ENCODE measurements at places on chromosomes 4 and X.

- no peak for DNase-seq
These were observed 6.3 kb downstream of the DCHS2 start for GRCh38 chr4:154485127-154485773.

GRCh38 chr4:37762294-37762990, 64.0 kb upstream of the PGM2 start:
- DNase-seq = no peak

DNA sequence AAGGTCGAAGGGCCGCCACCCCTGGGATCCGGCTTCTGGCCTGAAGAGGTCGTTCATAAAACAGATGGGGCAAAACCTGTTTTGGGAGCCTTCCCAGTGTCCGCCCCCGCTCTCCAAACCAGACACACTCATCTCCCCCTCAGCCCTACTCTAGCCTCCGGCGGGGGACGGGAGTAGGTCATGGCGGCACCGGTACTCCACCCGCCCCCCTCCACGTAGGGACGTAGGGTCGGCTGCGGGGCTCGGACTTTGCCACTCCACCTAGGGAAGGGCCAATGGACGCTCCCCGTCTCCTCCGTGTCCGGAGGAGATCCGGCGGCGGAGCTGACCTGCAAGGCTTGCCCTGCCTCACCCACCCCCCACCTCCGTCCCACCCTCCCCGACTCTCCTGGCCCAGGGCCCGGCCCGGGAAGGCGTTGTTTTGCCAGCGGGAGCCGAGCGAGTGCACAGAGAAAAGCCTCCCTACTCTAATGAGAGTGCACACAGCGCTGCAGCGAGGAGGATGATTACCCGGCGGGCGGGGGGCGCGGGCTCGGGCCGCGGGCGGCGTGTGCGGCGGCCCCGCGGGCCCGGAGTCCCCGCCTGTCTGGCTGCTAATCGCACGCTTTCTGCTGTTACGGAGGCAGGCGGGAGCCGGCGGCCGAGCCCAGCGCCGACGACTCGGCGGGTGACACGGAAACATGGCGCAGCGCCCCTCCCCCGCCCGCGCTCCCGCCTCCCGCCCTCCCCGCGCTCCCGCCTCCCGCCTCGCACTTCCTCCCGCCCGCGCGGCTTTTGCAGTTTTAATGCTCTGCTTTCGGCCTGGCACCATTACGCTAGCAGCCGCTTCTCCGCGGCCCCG, 8.3 kb upstream of the BCOR start:
- DNase-seq = peak; percentile 51

GRCh38 chrX:118325453-118325852, 20.5 kb upstream of the WDR44 start:
- DNase-seq = no peak

- peak; percentile 71 for DNase-seq
These were observed 36.0 kb downstream of the PLAC1 start for GRCh38 chrX:134622056-134622812.

DNA sequence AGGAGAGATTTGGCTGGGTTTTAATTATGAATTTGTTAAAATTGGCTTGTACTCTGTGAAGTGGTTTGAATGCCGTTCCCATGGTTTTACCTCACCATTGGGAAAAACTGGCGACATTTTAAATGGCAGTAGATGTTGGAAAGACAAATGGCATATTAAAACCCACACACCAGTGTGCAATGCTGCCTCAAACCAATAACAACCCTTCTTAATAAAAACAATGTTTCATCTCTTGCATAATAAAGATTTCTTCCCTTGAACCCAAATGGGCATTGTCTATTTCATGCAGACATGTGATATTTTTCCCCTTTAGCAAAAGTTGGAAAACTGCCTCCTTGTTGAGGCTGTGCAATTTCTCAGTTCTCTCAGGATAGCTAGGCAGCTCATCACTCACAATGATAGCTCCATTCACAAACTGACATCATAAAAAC, 33.7 kb downstream of the GABRB1 start:
- no peak for DNase-seq

DNA sequence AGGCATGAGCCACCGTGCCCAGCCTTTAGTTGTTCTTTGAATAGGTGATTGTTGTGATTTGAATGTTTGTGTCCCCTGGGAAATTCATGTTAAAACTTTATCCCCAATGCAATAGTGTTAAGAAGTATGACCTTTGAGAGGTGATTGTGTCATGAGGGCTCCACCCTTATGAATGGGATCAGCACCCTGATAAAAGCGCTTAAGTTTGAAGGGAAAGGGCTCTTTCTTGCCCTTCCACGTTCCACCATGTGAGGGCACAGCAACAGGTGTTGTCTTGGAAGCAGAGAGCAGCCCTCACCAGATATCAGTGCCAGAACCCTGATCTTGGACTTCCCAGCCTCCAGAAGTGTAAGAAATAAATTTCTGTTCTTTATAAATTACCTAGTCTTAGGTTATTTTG, 33.7 kb upstream of the RP2 start:
- peak; percentile 18 for DNase-seq

DNA sequence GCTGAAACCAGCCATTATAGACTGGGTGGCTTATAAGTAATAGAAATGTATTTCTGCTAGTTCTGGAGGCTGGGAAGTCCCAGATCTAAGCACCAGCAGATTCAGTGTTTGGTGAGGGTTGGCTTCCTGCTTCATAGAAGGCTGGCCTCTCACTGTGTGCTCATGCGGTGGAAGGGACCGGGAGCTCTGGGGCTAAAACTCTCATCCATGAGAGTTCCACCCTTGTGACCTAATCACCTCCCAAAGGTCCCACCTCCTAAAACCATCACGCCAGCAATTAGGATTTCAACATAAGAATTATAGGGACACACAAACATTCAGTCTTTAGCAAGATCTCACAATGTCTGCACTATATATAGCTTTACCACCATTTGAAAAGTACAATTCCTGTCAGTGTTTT, 215.2 kb downstream of the CBR4 start:
- DNase-seq = no peak

GRCh38 chr4:190020790-190021717, 6.0 kb downstream of the FRG2 start:
- DNase-seq = peak; percentile 81

DNA sequence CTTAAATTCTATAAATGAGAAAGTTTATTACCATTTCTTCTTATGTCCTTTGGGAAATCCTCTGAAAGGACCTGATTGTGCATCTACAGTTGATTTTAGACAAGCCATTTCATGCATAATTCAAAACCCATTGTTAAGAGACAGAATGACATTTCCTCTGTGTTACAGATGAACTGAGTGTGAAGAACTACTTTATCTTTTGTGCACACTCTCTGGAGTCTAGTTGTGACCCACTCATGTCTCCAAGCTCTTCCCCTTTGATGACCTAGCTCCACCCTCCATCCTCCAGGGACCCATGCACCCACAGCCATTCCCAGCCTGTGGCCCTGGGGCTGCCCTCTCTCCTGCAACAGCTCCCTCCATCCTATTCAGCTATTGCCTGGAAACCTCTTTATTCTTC, 57.5 kb upstream of the BMPR1B start:
- no peak for DNase-seq

- no peak for DNase-seq
These were observed 18.4 kb downstream of the XIAP start for GRCh38 chrX:123878252-123878721.

DNA sequence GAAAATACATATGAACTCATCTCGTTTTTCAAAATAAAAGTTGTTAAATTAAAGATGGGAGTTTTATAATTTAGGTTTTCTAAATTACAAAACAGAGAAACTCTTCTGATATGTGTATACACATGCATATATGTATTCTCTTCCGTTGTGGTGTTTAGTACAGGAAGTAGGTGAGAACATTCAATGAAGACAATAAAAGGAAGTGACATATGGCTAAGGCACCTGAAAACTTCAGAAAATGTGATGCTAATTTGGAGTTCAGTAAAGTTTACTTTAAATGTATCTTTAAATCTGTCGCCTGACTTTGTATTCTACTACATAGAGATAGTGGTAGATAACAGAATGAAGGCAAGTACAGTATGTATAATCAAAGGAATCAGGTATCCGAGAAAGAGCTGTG, 33.5 kb upstream of the ITM2A start:
- DNase-seq = no peak

DNA sequence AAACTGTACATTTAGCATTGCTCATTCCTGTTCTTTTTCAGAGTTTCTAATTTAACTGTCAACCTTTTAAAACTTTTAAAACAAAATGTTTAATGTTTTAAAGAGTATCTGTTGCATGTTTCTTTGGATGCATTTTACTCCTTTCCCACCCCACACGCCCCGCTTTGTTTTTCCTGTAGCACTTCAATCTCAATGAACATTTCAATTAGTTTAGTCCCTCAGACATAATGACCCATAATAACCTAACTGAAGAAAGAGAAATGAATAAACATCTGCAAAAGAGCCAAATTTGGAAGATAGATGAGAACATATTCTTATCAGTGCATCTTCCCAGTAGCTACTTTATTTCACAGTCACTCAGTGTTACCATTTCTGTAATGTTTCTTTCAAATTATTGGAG, 7.5 kb downstream of the PCDH10 start:
- no peak for DNase-seq

DNA sequence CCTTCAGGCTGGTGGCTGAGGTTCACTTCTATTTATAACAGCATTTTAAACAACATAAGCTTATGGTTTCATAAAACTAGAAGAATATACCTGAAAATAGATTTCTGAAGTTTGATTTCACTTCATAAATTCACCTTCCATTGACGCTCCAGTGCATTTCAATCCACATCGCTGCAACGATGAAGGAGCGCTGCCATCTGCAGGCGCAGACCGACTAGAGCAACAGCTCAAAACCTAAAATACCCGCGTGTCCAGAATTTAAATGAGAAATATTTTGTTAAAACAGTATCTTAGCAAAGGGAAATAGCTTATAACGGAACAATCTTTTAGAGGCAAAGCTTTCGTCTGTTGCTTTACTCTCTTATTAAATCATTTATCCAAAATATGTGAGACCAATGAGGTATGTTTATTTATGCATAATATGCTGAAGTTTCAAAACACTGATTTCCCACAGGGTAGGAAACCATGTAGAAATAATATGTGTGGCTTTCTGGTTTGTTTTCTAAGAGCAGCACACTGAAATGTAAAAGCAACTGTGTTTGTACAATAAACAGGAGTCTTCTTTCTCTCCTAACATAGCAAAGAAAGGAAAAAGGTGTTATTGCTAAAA, 816.4 kb upstream of the FRG1 start:
- DNase-seq = peak; percentile 22

DNA sequence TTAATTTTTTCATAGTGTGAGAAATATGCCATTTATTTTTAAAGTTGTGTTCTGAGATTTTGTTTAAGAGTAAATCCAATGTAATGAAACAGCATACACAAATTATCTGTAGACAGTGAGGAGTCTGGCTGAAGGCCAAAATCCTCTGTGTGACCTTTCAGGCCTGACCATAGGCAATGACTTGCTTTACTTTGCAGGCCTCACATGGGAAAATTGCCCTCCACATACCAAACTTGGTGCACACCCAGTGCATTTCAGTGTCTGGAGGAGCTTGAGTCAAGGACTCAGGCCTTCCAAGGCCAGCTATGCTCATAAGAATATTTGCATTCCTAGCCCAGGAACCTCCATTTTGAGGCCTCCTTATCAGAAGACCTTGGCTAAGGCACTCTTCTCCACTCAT, 430.1 kb downstream of the GABRG1 start:
- DNase-seq = no peak

- no peak for DNase-seq
These were observed 50.7 kb downstream of the CHST7 start for GRCh38 chrX:46624090-46624786.

DNA sequence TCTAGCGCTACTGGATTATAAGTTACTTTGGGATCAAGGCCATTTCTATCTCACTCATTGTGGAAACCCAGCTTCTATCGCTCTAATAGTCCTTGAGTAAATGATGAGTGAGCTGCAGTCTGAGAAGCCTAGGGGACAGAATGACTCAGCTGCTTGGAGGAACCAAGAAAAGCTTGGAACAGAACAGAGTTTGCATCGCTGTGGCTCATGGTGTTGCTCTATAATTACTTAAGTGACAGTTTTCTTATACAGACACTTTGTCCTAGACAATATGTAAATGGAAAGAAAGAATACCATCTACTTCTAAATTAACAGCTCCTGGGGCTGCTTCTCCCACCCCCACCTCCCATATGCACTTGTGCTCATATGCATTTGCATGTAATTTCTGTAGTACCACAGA, 156.9 kb downstream of the SLIT2 start:
- no peak for DNase-seq

- DNase-seq = no peak
These were observed 20.4 kb upstream of the SCD5 start for GRCh38 chr4:82818664-82819662.

DNA sequence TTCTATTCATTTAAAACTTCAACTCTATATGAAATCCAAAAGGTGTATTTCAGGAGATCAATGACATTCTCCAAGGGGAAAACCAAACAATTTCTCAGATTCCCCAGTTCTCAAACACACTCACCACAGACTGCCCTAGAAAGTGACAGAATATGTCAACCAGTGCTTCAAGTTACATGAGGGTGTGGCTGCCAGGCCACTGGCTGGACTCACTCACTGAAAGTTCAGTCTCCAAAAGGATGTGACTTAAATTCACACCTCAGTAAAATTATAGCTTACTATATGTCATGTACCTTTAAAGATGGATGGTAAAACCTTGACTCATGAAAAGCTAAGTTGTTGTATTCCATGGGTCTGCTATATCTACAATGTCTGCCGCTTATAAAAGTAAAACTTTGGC, 7.3 kb downstream of the INPP4B start:
- no peak for DNase-seq

GRCh38 chr4:164579270-164579942, 174.5 kb upstream of the SMIM31 start:
- no peak for DNase-seq

- no peak for DNase-seq
These were observed 205.0 kb upstream of the RPL34 start for GRCh38 chr4:108415389-108415788.

DNA sequence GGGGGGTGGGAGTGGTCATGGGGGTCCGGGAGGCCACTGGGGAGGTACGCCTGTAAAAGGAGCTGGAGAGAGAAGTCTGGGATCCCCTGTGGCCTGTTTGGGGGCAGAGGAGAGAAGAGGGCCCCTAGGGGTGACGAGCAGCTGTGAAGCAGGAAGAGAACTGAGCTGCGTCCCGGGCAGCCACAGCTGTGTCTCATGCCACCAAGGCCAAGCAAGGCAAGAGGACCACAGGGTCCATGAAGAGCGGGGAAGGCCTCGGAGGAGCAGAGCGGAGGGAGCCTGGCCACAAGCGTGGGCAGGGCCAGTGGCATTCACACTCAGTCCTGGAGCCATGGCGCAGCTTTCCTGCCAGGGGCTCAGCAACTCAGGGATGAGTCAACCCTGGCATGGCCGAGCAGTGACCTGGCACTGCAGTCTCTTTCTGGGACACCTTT, 13.6 kb upstream of the NAT8L start:
- peak; percentile 48 for DNase-seq

DNA sequence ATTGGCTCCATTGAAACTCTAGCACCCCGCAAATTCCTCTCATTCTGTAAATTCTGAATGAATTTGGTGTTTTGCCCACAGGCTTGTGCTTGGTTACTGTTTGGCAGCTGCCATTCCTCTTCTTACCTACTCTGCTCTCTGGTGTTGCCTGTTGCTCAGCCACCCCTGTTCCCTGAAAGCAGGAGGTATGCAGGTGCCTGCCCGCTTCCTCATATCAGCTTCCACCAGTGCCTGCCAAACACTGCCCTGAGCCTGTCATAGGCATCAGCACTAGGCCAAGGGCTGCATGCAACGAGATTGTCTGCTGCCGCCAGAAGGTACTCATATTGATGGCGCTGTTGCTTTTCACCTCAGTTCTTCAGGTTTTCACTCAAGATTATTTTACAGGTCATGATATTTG, 978.1 kb downstream of the C4orf33 start:
- DNase-seq = no peak

Data from ACHN (cell line).